ENCODE measurements at places on chromosomes 2 and 18.

- DNase-seq = no peak
- no peak overlapping the region for H3K4me3 ChIP-seq
- no peaks in the 10 kb centered on the region for H3K27me3 ChIP-seq
Observed at GRCh38 chr18:56096861-56097260, 508.9 kb upstream of the TCF4 start.

GRCh38 chr2:111210036-111210435 is 89.3 kb downstream of the BCL2L11 start:
- H3K4me1 ChIP-seq = no peaks in the 10 kb centered on the region
- H3K27ac ChIP-seq = no peak overlapping the region
- no peaks in the 10 kb centered on the region for H3K36me3 ChIP-seq
- no peak for DNase-seq

DNA sequence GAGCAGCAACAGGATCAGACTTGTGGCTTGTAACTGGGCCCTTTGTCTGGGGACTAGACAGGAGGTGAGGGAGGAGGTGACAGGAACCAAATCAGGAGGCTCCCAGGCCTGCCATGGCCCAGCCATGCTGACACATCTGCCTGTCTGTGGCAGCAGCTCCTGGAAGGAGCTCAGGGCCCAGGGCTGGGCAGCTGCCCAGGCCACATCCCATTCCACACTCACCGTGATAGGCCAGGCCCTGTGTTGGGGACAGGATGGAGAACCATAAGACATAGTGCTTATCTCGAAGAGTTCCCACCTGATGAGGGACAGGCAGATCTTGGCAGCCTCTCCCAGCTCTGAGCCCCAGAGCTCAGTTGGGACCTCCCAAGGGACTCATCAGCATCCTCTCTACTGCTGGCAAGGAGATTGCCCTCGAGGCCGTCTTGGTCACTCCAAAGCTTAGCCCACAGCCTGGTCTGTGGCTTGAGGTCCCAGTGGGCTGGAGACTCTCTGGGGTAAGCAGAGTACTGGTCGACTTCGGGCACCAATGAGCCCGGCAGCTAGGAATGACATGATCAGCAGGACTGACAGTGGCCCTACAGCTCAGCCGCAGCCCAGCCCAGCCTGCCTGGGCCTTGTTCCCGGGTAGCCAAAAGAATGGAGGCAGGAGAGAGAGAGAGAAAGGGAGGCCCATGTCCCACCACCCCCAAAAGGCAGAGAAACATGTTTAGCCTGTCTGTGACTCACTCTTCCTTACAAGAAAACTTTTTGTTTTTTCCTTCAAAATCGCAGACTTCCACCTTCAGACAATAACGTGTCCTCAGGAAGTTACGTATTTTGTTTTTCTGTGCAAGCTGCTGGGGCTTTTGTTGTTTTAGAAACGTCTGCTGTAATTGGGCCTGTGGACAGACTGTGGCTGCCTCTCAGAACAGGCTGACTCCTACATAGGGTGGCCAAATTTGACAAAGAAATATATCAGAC is 82.1 kb downstream of the HS1BP3 start:
- no peaks in the 10 kb centered on the region for H3K27me3 ChIP-seq
- H3K36me3 ChIP-seq = no peaks in the 10 kb centered on the region
- no peak for DNase-seq
- H3K4me3 ChIP-seq = no peak overlapping the region
- no peaks in the 10 kb centered on the region for H3K4me1 ChIP-seq

DNA sequence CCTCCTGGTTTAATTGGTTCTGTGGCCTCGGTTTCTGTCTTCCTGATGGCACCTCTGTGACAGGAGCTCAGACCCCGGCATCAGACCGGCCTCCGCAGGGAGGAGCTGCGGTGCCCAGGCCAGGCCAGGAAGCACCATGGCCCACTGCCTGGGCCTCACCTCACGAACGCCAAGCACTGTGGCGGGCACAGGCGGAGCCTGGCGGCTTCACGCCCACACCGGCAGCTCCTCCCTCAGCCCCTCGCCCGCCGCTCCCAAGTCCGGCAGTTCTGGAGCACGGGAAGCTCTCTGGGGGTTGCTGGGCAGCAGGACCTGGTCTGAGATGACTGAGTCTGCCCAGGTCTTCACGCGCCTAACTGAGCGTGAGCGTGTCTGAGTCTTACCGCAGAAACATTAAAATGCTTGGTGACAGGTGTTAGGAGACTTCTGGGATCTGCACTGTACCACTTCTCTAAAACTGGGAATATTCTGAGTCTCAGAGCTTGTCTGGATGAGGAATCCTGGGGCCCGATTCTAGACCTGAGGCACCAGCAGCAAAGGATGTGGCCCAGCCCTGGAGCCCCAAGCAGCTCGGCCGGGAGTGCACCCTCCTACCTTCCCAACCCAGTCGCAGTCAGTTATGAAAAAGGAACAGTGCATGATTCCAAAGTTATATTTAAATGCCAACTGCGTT is 21.9 kb downstream of the RTP5 start:
- no peak overlapping the region for H3K4me3 ChIP-seq
- no peak for DNase-seq
- no peaks in the 10 kb centered on the region for H3K36me3 ChIP-seq
- H3K4me1 ChIP-seq = peaks cover 8% of the 10 kb centered on the region

- H3K4me1 ChIP-seq = no peaks in the 10 kb centered on the region
- DNase-seq = no peak
- H3K27me3 ChIP-seq = no peaks in the 10 kb centered on the region
- no peak overlapping the region for H3K4me3 ChIP-seq
- H3K27ac ChIP-seq = no peak overlapping the region
Observed at GRCh38 chr2:180840641-180841040, 139.8 kb upstream of the UBE2E3 start.

All from CD4-positive, alpha-beta memory T cell (primary cell).